ENCODE measurements at places on chromosomes 4 and X. TPM values are rescaled to one million over a fixed set of nuclear protein-coding genes. Genes with fewer than 3 reads are reported as not detected.

Gene FABP2
- not detected for total RNA-seq

Gene ALB
- not detected for total RNA-seq

Gene LRRC66
- 0.72 TPM for total RNA-seq

Gene GPR173
- 0.81 TPM for total RNA-seq

Gene LRCH2
- not detected for total RNA-seq

Gene NHS
- 6.6 TPM for total RNA-seq

Gene ANXA10
- total RNA-seq = not detected

Gene TENM3
- 0.12 TPM for total RNA-seq

Gene FOXR2
- not detected for total RNA-seq

Gene ATP1B4
- total RNA-seq = not detected

Gene TMPRSS11D
- total RNA-seq = not detected

Gene FRG1
- total RNA-seq = 75.4 TPM

Gene NAA11
- total RNA-seq = not detected

Gene NAP1L5
- 5.9 TPM for total RNA-seq

Gene SUPT20HL2
- total RNA-seq = not detected

Gene NAP1L3
- 3.6 TPM for total RNA-seq

Gene PCDH11X
- total RNA-seq = not detected

Gene RBMXL3
- not detected for total RNA-seq

Gene AKAP4
- total RNA-seq = not detected
